ENCODE measurements at places on chromosomes 4 and X.

- DNase-seq = no peak
Observed at GRCh38 chrX:134365904-134366303, 94.1 kb upstream of the HPRT1 start.

DNA sequence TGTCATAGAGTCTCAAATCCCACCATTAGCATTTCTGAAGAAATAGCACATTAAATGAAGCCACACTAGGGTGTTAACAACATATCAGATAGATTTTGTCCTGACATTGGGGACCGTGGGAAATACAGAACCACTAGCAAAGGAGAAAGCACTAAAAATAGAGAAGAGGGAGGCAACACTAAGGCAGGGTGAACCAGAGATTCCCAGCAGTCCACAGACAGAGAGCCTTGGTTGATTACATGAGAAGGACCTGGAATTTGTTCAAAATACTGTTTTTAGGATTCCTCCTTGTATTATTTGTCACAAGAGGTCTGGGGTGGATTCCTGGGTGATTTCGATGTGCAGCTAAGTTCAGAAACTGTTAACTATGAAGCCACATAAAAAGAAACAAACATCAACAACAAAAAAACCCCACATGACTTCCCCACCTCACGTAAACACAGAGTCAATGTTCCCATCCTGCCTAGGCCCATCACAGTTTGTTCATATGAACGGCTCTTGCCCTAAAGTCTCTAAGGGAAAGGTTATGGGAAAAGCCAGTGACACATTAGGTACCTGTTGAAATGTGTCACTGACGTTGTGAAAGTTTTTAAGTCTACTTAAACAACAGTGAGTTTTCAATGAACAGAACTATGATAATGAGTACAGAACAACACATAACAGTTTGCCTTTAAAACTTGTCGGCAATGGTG, 23.6 kb upstream of the GRSF1 start:
- no peak for DNase-seq

- no peak for DNase-seq
Observed at GRCh38 chr4:19417256-19417655, 834.4 kb upstream of the SLIT2 start.

DNA sequence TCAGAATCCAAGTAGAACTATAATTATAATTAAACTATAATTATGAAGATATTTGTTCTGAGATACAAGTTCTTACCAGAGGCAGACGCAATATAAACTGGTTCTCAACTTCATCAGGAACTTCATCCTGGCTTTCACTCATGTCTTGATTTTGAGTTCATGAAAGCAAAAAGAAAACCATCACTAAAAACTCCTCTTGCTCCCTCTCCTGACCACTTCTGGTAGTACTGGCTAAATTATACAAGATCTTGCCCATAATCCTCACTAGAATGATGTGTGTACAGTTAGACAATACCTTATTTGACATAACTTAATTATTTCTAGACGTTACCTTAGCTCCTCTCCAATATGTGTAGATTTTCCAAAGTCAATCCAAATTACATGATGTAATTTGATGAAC, 3.7 kb downstream of the TAF7L start:
- DNase-seq = no peak

DNA sequence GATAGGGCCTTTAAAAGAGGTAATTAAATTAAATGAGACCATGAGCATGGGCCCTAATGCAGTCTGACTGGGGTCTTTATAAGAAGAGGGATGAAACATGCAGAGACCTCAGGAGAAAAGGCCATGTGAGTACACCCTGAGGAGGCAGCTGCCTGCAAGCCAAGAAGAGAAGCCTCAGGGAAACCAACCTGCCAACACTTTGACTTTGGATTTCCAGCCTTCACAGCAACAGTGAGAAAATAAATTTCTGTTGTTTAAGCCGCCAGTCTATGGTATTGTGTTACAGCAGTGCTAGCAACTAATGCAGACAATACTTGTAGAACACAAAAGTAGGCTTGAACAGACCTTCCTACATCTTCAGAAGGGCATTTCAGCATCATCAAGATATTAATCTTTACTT, 52.3 kb downstream of the SMAD1 start:
- no peak for DNase-seq

GRCh38 chr4:40881851-40882250, 132.1 kb downstream of the NSUN7 start:
- no peak for DNase-seq

DNA sequence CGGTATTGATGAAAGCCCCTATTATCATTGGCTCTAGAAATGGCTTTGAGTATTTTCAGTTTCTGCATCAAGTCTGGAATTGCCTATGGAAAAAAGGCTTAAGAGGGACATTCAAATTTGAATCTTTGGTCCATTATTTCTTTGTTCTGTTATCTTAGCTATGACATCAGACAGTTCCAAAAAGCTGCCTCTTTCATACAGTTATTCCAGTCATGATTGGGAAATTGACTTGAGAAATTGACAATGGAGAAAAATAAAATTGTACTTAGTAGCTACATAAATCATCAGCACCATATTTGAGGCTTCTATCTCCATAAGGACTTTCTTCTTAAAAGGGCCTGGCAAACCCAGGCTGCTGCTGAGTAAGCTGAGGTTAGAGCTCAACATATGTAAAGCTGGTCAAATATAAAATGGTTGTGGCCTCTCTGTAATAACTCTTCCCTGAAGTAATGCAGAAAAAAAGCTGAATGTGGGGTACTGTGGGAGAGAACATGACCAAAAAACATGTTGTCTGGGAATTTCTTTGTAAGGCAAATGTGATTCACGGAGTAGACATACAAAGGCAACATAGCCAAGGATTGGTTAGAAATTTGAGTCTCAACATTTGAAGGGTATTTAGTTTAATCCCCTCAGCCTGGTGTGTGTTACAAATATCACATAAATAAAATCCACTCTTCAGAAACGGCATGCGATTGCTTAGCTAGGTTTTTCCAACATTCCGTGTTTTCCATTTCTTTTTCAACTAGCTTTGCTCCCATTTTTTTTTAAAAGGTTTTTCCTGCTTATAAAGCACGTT, 100.9 kb downstream of the LNX1 start:
- no peak for DNase-seq

DNA sequence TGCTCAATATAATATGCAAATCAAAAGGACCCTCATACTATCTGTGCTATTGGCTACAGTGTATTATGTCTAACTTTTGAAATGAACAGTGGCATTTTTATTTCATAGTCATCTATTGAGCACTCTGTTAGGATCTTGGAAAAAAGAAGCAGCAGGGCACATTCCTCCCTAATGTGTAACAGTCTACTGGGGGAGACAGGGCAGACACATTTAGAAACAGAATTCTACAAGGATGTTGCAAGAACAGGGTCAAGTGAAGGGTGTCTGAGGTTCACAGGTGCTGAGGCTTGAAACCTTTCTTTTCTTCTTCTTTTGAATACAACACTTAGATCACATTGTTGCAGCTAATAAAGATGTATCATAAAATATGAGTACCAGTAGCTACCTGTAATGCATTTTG, 129.7 kb upstream of the SLC4A4 start:
- DNase-seq = no peak

DNA sequence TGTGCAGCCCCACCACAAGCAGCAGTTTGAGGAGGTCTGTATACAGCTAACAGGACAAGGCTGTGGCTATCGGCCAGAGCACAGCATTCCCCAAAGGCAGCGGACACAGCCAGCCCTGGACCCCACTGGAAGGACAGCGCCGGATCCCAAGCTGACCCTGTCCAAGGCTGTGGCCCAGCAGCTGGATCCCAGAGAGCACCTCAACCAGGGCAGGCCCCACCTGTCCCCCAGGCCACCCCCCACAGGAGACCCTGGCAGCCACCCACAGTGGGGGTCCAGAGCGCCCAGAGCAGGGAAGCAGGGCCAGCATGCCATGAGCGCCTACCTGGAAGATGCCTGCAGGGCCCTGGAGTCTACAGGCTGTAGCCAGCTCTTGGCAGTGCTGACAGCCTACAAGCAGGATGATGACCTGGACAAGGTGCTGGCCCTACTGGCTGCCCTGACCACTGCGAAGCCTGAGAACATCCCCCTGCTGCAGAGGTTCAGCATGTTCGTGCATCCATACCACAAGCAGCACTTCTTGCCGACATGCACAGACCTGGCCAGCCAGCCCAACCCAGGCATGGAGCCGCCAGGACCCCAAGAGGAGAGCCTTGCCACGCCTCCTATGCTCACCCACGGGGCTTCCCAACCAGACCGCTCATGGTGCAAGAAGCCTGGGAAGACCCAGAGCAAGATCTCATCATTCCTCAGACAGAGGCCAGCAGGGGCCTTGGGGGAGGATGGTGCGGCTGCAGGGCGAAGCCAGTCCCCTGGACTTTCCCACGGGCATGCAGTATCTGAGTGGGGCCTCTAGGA, 62.0 kb downstream of the ALPK1 start:
- DNase-seq = no peak

DNA sequence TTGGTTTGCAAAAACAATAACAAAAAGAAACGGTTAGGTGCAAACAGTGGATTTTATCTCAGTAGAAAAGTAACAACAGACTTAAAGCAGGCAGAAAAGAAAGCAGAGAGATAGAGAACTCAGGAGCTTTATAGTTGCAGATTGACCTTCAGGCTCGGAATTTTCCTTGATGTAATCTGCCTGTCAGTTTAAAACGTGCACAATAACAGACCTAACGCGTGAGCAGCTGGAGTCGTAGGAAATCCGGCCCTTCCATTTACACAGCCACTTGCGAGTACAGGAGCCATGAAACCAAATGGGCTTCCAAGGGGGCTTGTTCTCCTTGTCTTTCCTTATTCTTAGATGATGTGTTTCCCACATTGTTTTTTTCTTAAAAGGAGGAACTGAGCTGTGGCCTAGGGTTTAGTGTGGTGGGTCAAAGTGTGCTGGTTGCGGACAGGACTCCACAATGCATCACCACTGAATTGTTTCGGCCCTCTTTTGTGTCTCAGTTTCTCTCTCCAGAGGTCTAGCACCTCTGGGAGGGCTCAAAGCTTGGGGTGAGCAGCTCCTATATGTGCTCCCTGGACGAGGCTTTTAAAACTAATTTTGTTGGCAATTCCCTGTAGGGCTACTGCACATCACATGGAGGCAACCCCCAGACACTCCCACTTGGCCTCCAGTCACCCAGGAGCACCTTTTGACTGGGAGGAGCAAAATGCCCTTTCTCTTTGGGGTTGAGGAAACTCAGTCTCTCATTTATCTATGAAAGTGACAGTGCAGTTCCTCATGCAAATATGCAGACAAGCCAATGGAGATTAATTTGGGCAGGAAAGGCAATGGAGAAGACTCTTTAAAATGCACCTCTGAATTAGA, 13.9 kb upstream of the MPP1 start:
- DNase-seq = no peak

DNA sequence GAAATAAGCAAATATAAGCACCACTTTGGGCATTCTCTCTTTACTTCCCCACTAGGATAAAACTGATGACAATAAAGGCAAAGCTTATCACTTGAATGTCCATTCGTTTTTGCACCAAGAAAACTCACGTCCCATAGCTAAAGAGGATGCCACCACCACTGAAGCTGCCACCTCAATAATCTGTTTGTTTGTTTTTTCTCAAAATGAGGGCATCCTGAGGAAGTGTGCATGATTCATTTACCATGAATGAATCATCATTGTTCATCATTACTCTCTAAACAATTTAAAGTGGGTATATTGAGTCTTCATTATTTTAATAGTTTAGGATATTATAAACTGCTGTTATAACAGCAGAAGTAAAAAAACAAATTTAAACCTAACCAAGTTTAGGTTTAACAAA, 168.2 kb downstream of the DCTD start:
- no peak for DNase-seq
